CD4-positive, CD25-positive, alpha-beta regulatory T cell (primary cell): ENCODE measurements at places on chromosomes 11 and 22.

DNA sequence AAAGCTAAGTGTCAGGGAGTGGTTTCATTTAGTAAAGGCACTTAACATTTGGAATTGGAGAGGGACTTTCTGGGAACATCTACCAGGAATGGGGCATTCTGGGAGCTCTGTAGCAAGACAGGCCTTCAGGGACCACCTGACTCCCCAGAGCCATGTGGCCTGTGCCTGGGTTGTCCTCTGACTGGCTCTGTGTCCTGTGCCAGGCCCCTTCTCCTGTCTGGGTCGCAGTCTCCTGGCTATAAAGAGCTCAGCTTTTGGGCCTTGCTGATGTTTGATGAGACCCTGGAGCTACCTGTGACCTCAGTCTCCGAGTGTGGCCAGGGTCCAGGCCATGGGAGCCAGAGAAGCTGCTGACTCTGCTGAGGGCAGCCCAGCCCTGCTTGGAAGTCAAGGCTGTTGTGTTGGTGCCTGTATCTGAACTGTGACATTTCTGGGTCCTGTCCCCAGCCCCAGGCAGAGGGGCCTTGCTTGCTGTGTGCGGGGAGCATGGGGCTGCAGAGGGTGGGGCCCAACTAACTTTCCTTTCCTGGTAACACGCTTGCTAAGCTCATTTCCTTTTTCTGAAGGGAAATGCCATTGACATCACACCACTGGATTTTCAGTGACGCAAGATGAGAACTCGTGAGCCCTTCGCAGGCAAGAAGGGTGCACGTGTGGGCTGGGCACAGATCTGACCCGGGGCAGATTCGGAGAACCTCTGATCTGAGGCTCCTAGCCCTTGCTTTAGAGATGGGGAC lies 41.3 kb downstream of the LRRC32 start:
- peak; percentile 90 for DNase-seq

- DNase-seq: no peak
These were observed 15.3 kb upstream of the ZBTB16 start for GRCh38 chr11:114044042-114044871.

GRCh38 chr11:76761718-76762355 lies 21.3 kb upstream of the TSKU start:
- DNase-seq: no peak

DNA sequence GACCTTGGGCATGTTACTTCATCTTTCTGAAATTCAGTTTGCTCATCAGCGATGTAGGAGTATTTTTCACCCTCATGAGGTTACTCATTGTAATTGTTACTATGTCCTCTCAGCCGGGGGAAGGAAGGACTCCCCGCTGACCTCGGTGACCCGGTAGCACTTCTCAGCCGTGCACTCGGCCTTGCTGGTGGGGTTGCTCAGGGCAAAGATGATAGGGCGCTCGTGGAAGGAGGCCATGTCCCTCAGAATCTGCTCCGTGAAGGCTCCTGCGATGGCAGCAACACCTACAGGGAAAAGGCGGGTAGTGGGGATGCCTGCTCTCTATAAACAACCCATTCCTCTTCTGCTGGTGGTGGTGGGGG lies 72.2 kb downstream of the CCDC81 start:
- DNase-seq: no peak

- DNase-seq: no peak
These were observed 1332.5 kb downstream of the BRD1 start for GRCh38 chr22:48494968-48495750.

GRCh38 chr22:30305519-30305905 lies 16.2 kb upstream of the CASTOR1 start:
- peak; percentile 36 for DNase-seq

- peak; percentile 5 for DNase-seq
These were observed 1.1 kb downstream of the ALG8 start for GRCh38 chr11:78138291-78138690.

- DNase-seq: no peak
These were observed 11.9 kb downstream of the CLPB start for GRCh38 chr11:72422414-72422813.
